AG09309 (cell line): ENCODE measurements at places on chromosomes 7 and 10.

GRCh38 chr10:80141696-80142460 is 9.3 kb downstream of the PLAC9 start:
- no peak for DNase-seq

- peak; percentile 32 for DNase-seq
These were observed 5.3 kb upstream of the LRRC61 start for GRCh38 chr7:150317748-150318444.

- no peak for DNase-seq
These were observed 3.2 kb downstream of the TRPV6 start for GRCh38 chr7:142882338-142882678.

DNA sequence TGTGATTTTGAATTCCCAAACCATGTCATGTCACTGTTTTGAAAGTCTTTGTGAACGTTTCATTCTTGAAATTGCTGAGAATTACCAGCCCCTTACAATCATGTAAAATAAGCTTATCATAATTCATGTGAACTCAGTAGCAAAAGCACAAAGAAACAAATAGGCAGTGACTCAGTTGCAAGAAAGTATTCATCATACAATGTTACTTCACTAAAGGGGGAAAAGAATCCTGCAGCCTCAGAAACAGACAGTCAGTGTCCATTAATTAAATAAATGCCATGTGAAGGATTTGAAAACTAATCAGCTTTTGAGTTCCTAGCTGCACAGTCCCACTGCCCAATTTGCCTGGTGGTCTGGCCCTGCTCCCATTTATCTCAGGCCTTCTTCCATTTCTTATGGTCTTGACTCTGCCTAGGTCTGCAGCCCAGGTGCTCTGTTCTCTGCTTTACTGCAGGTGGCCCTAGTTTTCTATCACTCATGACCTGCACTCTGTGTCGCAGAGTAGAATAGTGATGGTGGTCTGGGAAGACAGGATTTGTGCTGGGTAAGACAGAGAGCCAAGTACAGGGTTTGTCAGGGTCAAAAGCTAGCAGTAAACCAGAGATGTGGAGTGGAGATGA is 99.7 kb downstream of the PLCE1 start:
- DNase-seq: no peak

- no peak for DNase-seq
These were observed 324.5 kb upstream of the KLF6 start for GRCh38 chr10:4109469-4109868.

DNA sequence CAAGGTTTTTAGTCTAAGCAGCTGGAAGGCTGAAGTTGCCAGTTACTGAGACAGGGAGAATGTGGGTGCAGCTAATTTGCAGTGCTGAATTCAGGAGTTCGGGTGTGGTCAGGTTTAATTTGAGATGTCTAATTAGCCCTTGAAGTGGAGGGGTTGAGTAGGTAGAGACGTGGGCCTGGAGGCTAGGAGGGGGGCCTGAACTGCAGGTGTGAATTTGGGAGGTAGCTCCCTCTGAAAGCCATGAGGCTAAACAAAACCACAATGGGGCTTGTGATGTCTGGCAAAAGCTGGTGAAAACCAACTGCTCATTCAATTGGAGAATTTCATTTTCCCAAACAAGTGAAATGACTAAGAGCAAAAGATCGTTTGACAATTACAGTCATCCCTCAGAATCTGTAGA is 246.0 kb upstream of the NFE2L3 start:
- DNase-seq: no peak

GRCh38 chr7:38141187-38141586 is 36.9 kb upstream of the STARD3NL start:
- no peak for DNase-seq

DNA sequence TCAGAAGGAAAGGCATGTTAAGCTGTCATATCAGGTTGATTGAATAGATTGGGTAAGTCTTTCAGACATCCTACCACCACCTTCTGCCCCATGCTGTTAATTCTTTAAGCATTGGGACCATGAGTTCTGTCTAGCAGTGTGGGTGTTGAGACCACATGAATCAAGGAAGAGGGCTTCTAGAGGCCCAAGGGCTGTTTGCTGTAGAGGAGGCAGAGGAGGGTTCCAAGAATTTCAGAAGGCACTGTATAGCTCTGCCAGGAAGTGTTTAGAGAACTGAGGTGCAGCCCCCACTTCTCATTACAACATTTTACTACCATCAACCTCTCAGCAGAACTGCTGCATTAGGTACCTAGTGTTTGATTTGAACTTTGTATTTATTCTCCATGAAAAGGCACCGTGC is 720.2 kb downstream of the AUTS2 start:
- DNase-seq: no peak
